ENCODE measurements at places on chromosomes 1 and 21.

- DNase-seq = no peak
These were observed 110.5 kb downstream of the HHAT start for GRCh38 chr1:210438928-210439841.

GRCh38 chr1:24981631-24982005, 51.5 kb upstream of the RUNX3 start:
- DNase-seq = no peak

DNA sequence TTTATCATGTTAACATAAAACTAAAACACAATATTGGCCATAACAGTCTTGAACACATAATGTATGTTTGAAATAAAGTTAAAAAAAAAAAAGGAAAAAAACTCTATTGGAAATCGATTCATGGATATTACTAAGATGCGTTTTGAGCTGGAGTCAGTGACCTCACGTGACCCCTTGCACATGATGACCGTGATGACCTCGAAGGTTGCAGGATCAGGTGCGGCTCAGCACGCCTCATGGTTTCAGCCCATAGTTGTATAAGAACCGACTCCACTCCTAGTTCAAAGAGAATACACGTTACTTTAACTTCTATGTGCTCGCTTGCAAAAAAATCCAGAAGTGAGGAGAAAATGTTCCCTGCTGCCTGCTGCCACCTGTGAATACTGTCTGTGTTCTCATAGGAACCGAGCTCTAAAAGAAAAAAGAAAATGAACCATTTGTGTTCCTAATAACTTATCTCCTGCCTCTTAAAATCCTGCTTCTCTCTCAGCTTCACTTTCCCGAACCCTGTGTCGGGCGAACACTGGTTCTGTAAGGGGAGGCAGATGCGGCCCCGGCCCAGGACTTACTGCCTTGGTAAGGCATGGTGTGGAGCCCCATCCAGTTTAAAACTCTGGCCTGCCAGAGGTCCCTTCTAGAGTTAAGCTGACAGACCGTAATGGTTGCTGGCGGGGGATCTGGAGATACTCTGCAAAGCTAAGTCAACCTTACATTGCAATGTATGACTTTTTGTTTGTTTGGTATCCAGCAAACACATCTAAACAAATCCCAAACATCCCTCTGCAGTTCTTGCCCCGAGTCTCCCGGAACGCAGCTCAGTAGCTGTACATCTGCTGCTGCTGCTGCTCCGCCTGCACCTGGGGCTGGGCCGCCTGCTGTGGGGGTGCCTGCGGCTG, 33.8 kb upstream of the RIPK4 start:
- DNase-seq = no peak

DNA sequence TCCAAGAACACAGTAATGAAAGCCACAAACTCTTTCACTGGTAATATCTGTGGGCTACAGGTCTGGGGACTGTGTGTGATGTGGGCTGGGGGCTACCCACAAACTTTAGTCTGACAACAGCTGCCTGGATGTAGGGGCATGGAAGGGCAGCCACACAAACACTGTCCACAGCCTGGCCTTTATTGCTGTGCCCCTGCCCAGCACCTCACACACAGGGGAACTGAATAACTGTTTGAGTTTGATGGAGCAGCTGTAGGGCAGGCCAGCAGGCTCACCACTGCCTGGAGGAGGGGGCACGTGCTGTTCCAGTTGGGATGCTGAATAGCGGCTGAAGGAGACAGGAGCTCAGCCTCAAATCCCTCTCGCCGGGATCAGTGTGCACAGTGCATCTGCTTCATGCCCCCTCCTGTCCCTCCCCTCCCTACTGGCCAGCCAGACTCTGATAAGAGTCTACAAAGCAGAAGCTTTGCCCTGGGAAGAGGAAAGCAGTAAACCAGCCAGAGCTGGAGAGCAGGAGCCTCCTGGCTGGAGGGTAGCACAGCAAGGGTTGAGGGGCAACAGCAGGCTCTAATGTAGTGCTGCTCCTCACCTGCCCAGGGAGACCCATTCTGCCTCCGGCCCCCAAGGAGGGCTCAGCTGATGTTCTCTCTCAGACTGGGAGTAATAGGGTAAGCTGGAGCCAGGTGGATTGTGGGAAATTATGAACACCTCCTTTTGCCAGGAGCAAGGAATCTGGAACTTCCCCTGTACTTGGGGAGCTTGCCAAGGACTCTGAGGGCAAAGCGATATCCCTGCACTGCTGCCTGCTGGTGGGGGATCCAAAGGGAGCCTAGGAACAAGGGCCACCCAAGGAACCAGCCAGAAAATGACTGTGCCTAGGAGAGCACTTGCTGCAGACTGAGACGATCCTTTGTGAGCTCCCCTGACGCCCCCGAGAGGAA, 70.2 kb upstream of the GOLT1A start:
- peak; percentile 94 for DNase-seq

DNA sequence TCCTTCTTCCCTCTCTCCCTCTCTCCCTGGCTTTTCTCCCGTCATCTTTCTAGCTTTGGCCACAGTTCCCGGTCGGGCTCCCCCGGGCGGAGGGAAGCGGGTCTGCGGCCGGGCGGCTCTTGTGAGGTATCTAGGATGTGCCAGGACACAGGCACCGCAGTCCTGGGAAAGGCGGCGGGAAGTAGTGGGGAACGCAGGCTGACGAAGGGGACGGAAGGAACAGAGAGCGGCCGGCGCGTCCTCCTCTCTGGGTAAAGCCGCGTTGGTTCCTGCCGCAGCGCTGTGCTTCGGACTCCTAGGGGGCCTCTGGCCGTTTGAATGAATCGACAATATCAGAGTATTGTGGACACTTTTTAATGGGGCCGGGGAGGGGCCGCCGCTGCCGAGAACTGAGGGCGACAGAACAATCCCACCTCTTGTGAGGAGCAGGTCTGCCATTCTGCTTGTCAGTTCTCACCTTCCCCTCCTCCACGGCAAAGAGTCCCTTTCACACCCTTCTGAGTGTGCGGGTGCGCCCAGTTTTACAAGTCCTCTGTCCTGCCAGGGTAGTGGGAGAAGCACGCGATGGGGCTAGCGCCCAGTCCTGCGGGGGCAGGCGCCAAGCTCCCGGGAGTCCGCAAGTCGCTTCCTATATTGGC, 1.2 kb upstream of the LHX9 start:
- peak; percentile 94 for DNase-seq

GRCh38 chr1:153742411-153743142, 14.7 kb downstream of the INTS3 start:
- DNase-seq = no peak

- no peak for DNase-seq
These were observed 9.1 kb downstream of the PLA2G4A start for GRCh38 chr1:186837806-186838205.

DNA sequence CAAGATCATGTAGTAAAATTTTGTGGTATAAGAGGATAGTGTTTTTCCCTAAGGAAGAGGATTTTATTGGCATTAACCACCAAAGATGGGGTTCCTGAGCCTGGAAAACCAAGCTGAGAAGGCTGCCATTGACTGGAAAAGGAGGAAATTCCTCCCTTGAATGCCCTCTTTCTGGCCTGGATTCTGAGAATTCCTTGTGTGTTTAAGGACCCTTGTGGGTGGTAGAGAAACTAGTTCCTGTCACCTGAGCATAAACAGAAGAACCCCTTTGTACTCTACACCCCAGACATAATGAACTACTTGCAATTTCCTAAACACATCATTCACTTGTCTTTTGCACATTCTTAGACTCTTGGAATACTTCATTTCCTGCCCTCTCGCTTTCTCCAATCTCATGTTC, 33.1 kb upstream of the CEP350 start:
- DNase-seq = no peak

DNA sequence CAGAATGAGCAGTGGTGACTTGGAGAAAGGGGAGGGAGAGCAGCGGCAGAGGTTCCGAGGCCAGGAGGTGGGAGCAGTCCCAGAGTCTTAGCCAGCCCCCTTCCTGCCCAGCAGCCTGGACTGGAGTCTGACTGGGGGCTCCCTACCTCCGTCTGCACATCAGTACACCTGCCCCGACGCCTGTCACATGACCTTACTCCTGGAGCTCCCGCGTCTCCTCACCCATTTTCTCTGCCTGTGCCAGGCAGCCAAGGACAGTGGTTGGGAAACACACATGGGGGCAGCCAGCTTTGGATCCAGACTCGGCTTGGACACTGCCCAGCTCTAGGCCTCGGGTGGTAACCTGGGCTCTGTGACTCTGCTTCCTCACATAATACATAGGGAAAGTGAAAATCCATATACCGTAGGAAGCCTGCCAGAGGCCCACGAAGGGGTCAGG, 16.9 kb downstream of the ACTRT2 start:
- DNase-seq = no peak

DNA sequence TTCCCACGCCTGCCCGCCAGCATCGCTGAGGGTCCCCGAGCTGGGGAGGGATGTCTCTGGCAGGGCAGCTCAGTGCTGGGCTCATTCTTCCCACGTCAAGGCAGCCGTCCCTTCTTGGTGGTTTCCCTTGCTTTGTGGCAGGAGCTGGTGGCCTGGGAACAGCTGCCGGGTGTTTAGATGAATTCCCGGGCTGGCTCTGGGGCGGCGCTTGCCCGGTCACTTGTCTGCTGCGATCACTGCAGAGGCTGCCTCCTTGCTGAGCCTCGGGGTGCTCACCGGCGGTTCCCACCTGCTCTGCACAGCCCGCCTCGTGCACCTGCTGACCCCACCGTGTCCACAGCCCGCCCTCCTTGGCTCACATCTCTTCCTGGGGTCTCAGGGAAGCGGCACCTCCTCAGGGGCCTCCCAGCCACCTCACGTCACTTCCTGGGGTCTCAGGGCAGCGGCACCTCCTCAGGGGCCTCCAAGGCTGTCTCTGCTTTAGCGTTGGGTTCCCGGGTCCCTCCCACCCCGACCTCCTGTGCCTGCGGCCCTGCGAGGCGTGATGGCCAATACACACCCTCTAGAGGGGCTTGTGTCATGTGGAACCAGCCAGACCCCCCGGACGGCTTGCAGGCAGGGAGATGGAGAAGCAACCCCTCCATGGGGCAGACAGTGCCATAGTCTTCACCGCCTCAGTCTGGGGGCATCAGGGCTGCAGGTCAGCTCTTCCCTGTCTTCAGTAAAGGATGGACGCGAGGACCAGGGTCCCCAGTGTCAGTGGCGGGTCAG, 13.5 kb downstream of the COL18A1 start:
- no peak for DNase-seq

DNA sequence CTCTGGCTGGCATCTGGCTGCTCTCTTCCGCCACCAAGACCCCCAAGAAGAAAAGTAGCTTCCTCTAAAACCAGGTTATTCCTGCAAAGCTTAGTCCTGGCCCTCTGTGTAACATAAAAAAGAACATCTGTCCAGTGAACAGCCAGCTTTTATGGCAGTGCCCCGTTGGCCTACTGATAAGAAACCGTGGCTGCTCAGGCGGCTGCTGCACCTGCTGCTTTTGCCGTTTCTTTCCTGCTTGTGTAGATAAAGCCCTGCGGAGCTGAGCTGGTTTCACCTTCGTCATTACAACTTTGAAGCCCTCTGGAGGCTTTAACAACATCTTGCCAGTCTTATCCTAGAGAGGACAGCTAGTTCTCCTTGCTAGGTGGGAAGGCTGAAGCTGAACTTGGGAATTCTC, 20.5 kb downstream of the ELAPOR1 start:
- DNase-seq = no peak

Data from NCI-H82 (cell line).